NCI-H69 (cell line): ENCODE measurements at places on chromosomes 16 and 17.

- peak; percentile 77 for DNase-seq
Measured at GRCh38 chr17:8120520-8121406, 2.4 kb upstream of the ALOXE3 start.

DNA sequence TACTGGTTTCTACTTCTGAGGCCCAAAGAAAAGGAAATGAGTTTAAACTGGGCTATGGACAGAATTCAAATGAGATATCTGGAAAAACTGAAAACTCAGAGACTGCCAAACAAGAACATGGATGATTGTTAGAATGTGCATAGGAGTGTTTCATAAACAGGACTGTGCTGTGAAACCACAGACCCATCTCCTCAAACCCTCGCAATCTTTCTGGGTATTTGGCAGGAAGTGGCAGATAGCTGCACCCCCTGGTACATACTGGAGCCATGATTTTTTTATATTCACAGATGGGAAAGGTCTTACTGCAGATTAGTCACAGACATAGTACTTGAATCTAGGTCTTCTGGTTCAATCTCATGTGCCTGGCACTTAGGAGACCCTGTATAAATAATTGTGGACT lies 145.0 kb downstream of the CCDC182 start:
- no peak for DNase-seq

DNA sequence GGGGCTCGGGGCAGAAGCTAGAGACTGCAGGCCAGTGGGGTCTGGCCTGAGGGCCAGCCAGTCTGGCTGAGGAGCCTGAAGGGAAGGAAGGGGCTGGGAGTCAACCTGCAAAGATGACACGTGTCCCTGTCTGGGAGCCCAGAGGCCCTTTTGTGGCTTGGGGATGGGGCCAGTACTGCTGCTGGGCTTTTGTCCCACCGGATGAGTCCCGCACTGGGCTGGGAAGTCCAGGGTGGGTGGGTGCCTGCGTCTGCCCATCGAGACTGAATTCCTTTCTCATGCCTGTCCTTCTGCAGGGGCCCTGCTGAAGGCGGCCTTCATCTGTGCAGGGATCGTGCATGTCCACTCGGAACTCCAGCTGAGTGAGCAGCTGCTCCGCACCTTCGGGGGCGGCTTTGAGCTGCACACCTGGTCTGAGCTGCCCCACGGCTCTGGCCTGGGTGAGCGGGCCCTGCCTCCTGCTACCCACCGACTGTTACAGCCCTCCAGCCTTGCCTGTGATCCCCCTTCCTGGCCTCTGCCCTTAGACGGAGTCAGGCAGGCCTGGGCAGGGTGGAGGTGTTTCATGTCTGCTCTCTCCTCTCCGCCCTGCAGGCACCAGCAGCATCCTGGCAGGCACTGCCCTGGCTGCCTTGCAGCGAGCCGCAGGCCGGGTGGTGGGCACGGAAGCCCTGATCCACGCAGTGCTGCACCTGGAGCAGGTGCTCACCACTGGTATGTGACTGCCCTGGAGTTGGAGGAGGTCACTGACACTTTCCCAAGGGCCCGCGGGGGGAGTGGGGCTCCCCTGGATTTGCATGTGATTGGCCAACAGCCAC lies 20.9 kb downstream of the FCSK start:
- no peak for DNase-seq

DNA sequence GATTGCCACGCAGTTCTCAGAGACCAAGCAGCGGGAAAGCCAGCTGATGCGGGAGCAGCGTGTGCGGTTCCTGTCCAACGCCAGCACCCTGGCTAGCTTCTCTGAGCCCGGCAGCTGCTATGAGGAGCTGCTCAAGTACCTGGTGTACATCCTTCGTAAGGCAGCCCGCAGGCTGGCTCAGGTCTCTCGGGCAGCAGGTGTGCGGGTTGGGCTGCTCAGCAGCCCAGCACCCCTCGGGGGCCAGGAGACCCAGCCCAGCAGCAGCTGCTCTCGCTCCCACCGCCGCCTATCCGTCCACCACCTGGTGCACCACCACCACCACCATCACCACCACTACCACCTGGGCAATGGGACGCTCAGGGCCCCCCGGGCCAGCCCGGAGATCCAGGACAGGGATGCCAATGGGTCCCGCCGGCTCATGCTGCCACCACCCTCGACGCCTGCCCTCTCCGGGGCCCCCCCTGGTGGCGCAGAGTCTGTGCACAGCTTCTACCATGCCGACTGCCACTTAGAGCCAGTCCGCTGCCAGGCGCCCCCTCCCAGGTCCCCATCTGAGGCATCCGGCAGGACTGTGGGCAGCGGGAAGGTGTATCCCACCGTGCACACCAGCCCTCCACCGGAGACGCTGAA lies 15.2 kb downstream of the CACNA1G start:
- peak; percentile 83 for DNase-seq

GRCh38 chr17:55567240-55568214 lies 56.3 kb upstream of the SMIM36 start:
- DNase-seq, result no peak

GRCh38 chr16:12951392-12951791 lies 50.0 kb downstream of the SHISA9 start:
- peak; percentile 84 for DNase-seq

DNA sequence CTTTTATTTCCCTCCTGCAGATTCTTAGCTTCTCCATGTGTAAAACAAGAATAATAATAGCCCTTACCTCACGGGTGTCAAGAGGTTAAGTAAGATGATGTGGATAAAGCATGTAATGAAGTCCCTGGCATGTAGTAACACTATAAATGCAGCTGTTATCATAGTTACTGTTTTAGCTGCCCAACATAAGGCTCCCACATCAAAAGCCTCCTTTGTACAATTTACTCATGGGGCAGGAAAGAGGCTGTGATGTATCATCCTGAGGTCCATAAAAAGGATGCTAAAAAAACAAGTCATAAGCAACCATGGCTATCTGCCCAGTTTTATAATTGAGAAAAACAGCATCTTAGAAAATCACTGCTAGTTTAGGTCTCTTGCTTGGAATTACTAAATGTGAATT lies 339.7 kb downstream of the CA10 start:
- peak; percentile 15 for DNase-seq

- DNase-seq, result peak; percentile 94
Measured at GRCh38 chr16:11151156-11151884, 104.7 kb downstream of the SOCS1 start.

DNA sequence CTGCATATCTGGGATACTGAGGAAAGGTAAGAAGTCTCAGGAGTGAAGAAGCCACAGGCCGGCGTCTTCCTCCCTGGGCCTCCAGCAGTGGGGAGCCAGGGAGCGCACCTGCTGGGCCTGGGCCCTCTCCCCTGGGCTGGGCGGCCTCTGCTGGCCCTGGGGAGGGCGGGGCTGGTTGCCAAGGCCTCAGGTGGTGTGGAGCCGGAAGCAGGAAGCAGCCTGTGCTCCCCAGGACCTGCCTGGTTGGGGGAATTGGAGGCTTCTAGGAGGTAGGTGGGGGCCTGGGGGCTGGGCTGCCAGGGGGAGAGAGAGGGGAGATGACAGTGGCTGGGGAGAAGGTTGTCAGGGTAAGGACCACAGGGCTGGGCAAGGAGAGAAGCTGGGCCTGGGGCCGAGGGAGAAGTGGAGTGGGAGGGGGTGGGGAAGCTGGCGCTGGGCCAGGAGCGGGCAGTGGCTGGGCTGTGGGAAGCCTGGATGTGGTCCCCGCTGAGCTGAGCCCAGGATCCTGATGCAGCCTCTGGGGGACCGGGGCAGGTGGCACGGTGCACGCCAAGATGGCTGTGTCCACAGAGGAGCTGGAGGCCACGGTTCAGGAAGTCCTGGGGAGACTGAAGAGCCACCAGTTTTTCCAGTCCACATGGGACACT lies at the start of gene SMIM22:
TSS of gene SMIM22 (plus strand) at position 189 of the 647 bp plus-strand sequence. CDS start at position 555, 366 bp downstream.
- peak; percentile 94 for DNase-seq

DNA sequence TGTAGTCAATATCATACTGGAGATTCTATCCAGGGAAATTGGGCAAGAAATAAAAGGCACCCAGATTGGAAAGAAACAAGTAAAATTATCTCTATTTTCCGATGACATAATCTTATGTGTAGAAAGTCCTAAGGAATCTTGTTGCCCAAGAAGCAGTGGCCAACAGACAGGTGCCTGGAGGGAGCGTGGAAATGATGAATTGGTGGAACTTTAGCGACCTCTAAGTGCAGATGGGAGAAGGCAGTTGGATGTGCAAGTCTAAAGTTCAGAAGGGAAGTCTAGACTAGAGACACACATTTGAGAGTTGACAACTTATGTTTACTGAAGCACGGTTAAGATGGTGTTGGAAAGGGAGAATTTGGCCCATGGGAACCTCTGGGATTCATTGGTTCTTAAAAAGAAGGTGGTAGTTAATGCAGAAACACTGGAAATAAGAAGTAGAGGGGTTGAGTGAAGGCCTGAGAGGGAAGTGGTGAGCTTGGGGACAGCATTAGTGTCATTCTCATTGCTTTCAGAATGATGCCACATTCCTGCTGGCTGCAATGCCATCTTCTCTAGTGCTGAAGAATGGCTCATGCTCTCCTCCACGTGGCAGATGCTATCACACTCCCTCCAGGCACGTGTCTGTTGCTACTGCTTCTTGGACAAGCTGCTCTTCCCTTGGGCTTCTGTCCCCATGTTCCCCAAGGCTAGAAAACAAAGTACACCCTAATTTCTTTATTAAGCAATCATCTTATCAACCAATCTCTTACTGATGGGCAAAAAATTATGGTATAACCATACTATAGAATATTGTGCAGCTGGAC lies 24.0 kb downstream of the TAT start:
- no peak for DNase-seq

DNA sequence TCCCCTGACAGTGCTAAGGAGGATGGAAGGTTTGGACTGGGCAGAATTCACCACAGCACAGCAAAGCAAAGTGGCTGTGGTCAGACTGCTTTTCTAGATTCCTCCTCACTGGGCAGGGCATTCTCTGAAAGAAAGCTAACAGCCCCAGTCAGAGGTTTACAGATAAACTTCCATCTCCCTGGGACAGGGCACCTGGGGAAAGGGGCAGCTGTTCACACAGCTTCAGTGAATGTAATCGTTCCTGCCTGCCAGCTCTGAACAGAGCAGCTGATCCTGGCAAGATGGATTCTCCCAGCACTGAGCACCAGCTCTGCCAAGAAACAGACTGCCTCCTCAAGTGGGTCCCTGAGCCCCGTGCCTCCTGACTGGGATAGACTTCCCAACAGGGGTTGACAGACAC lies 42.4 kb upstream of the KIF2B start:
- no peak for DNase-seq

DNA sequence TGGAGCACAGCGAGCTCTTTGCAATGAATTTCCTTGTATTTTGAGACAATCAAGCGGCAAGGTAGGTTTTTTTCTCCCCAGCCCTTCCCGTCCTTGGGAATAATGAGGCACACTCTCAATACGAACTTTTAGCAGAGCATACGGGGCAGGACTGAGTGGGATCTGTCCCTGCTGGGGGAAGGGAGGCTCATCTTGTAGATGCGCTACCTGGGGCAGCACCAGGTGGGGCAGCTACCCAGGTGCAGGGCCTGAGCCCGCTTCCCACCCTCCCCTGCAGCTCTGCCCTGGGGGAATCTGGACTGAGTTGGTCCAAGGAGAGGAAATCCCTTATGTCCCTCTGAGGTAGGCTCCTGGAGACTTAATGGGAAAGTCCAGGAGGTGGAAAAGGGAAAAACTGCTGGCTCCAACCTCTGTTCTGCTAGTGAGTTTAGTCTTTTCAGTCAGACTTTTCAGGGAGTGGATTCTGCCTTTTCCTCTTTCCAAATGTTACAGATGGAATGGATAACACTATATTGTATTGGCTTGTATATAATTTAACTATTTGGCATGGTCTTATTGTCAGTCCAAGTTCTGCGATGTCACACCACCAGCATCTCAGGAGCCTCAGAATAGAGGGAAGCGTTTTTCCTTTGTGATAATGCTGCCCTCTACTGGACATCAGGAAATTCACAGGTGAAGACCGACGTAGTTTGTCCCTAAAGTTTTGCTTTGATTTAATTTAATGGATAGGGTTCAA lies 9.6 kb upstream of the CES1 start:
- peak; percentile 48 for DNase-seq

GRCh38 chr16:72241008-72241407 lies 69.1 kb upstream of the PMFBP1 start:
- peak; percentile 45 for DNase-seq

GRCh38 chr17:73066148-73066884 lies 26.2 kb downstream of the SLC39A11 start:
- DNase-seq, result peak; percentile 64

DNA sequence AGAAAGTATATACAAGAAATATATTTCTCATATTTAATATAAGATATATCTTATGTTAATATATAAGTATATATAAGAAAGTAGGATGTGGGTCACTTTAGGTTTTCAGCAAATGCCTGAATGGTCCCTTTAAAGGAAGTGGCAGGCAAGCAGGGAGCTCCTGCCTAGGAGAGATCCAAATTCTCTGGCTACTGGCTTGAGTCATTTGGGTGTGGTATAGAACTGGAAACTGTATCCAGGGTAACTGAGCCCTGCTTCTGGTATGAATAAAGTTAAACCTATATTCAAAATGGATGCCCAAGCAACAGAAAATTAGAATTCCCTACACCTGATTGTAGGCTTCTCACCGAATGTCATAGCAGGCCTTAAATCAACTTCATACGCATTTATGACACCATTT lies 144.4 kb downstream of the ZNF18 start:
- no peak for DNase-seq
